Posterior vena cava (tissue), 2 donors: ENCODE measurements at places on chromosomes 6 and 20. TPM values are rescaled to one million over a fixed set of nuclear protein-coding genes. Genes with fewer than 3 reads are reported as not detected.

The TFAP2D gene
- not detected for total RNA-seq

The KHDRBS2 gene
- 0.28 TPM for total RNA-seq

The CCDC170 gene
- total RNA-seq = 1.3 TPM

- no peak for DNase-seq
These were observed 67.9 kb downstream of the ANKRD60 start for GRCh38 chr20:58160451-58161061.

GRCh38 chr6:71402096-71402495 is 113.5 kb downstream of the OGFRL1 start:
- no peak for DNase-seq

The LY6G6F gene
- total RNA-seq = not detected
